ENCODE measurements at places on chromosomes 11 and 22. TPM values are rescaled to one million over a fixed set of nuclear protein-coding genes. Genes with fewer than 3 reads are reported as not detected.

GLB1L2 gene
- total RNA-seq: not detected

SAA4 gene
- not detected for total RNA-seq

HBB gene
- total RNA-seq: not detected

MCHR1 gene
- total RNA-seq: 0.29 TPM

MMP12 gene
- 5.6 TPM for total RNA-seq
